ENCODE measurements at places on chromosomes 12 and 14.

DNA sequence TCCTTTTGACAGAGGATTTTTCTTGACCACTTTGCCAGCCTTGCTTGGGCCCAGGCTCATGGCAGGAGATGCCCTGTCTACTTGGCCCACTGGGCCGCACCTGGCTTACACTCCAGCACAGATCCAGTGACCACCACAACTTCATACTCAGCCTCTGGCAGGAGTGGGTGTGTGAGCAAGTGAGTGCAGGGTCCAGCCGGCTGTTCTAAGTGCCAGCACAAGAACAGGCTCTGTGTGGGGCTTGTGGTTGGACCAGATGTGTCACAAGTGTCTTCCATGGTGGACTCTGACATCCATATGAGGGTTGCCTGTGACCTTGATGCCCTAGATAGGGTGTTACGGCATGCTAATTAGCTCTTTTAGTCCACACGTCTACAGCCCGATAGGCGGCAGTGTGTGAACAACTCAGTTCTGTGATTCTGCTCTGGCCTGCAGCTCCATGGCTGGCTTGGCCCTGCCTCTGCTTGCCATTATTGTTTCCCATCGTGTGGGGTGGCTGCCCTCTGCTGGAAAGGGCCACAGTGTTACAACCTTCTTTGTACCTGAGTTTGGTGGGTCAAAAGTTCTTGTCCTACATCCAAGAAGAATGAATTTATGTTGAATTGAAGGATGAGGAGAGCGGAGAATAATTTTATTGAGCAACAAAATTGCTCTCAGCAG lies 1089.1 kb downstream of the SLC6A15 start:
- peak; percentile 47 for DNase-seq

GRCh38 chr14:70982200-70982599 lies 74.9 kb downstream of the PCNX1 start:
- DNase-seq = no peak

GRCh38 chr12:26786865-26787514 lies 46.0 kb downstream of the ITPR2 start:
- DNase-seq = no peak

GRCh38 chr12:68452078-68452715 lies 120.0 kb upstream of the MDM1 start:
- DNase-seq = no peak

- DNase-seq = no peak
Measured at GRCh38 chr12:55711786-55712553, 3.9 kb upstream of the BLOC1S1 start.

GRCh38 chr14:66003082-66003730 lies 483.0 kb upstream of the CCDC196 start:
- DNase-seq = no peak

GRCh38 chr12:6193853-6194815 lies 6.1 kb upstream of the CD9 start:
- no peak for DNase-seq

- no peak for DNase-seq
Measured at GRCh38 chr14:65100922-65101541, 1.3 kb downstream of the MAX start.

DNA sequence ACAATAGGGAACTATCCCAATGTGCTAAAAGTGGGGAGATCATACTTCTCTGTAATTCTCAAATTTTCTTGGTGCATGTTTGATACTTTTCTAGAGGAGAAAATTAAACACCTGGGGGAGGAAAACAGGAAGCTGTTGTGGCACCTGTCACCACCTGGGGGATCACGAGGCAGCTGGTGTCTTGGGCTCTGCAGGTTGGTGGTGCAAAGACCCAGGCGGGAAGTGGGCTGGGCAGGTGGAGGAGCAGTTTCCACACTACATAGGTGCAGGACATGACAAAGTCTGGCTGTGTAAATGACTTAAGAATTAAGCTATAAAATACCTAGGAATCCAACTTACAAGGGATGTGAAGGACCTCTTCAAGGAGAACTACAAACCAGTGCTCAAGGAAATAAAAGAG lies 23.2 kb downstream of the PEX5 start:
- no peak for DNase-seq

DNA sequence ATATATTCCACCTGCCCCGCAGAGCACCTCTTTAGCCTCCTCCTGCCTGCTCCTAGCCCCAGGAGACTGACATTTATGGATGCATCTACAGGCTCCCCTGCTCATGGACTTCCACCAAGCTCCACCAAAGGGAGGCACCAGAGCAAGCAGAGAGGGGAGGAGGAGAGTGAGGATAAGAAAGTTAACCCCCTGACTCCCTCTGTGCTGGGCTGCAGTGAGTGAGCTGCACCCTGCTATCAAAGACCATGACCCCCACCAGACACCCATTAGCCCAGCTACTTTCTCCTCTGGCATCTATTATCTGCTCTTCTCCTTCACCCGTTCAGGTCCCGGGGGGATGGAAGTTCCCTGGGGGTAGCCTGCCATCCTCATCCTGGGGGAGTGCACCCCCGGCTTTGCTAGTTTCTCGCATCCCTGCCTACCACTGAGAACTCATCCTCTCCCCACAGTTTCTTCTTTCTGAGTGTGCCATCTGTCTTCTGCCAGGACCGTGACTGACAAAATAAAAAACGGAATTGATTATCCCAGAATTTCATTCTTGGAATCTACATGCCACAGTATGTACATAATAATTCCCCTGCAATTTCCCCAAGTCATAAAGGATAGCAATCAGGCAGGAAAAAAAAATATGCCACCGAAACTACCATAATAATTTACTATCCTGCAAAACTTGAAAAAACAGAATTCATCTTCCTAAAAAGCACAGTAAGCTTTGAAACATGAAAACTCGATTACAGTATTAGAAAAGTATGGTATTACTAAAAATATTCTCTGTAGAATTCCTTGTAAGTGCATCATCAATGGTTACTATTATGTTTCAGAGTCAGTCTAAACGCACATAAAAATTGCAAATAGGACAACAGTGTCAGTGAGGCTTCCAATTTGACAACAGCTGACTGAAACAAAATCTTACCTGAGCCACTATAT lies 45.2 kb downstream of the FOXN3 start:
- no peak for DNase-seq

DNA sequence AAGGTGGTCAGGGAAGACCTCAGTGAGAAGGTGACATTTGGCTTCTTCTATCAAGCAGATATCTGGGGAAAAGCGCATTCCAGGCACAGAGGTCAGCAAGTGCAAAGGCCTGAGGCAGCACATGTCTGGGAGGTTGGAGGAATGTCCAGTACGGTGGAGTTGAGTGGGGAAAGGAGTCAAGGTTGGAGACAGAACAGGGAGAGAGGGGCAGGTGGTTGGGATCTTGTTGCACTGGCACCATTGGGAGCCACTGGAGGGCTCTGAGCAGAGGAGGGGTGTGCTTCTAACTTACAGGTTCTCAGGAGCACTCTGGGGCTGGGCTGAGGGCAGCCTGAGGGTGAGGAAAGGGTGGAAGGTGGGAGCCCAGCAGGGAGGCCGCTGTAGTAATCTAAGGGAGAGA lies 52.1 kb downstream of the EID3 start:
- DNase-seq = no peak

DNA sequence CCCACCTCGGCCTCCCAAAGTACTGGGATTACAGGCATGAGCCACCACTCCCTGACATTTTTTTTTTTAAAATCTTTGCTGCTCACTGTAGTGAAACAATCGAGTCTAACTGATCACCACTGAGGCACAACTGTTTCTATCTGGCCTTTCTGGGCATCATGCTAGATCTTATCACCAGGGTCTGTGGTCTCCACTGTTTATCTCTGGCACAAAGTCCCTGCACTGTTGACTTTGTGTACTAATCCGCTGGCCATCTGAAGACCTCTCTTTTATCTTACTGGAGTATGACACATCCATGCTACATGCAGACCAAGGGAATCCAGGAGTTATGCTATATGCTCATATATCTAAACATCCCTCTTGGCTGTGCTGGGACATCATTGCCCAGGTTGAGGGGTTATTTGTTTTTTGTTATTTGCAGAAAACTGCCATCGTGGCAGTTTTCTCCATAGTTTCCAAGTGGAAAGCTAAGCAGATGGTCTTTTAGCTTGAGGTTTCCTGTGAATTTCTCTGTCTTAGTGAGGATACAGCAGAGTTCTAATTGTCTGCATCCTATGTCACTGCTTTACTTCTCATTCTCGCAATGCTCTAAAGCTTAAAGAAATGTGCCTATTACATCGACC lies 456.9 kb downstream of the CCER1 start:
- DNase-seq = no peak

DNA sequence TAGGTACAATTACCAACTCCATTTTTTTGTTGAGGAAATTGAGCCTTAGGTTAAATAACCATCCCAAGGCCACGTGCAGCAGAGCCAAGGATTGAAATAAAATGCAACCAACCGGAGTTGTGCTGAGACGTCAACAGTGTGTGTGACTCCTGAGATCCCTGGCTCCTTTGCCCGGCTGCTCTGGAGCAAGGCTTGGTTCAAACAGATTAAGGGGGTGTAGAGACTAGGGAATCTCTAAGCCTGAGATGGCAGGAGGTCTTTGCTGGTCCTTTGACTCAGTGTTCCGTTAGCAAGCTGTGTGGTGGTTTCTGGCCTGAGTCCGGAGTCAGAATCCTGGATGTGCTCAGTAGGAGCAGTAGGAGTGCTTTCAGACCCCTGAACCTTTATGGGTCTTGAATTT lies 1.4 kb upstream of the SLC8A3 start:
- no peak for DNase-seq

GRCh38 chr14:95165517-95165916 lies 8.2 kb upstream of the DICER1 start:
- DNase-seq = no peak

DNA sequence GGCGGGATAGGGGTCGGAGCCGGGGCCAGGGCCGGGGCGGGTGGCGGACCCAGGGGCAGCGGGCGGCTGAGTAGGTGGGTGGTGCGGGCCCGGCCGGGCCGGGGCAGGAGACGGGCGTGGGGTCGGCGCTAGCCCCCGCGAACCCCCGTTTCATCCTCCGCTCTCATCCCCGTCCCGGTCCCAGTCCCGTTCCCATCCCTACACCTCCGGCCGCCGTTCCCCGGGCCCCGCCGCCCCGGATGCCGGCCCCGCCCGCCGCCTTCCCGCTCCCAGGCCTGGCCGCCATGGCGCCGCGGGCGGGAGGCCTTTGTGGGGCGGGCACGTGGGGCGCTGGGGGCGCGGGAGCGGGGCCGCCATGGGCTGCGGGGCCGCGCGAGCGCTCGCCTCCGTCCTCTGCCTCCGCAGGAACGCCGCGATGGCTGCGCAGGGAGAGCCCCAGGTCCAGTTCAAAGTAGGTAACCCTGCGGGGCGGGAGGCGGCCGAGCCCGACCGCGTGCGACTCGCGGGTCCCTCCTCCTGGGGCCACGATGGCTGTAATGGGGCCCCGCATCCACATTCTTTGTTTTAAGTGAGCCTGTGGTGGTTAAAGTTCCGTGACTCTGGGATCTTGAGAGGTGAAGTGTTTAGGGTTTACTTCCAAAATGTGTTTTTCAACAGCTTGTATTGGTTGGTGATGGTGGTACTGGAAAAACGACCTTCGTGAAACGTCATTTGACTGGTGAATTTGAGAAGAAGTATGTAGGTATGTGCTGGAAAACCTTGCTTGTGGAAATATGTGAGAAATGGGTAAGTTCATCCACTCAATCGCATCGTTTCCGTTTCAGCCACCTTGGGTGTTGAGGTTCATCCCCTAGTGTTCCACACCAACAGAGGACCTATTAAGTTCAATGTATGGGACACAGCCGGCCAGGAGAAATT lies 572 bp downstream of the RAN start:
- DNase-seq = peak; percentile 42

- no peak for DNase-seq
Measured at GRCh38 chr12:97875064-97875463, 412.5 kb downstream of the RMST start.

- DNase-seq = no peak
Measured at GRCh38 chr12:20599757-20600156, 95.4 kb upstream of the SLCO1C1 start.

DNA sequence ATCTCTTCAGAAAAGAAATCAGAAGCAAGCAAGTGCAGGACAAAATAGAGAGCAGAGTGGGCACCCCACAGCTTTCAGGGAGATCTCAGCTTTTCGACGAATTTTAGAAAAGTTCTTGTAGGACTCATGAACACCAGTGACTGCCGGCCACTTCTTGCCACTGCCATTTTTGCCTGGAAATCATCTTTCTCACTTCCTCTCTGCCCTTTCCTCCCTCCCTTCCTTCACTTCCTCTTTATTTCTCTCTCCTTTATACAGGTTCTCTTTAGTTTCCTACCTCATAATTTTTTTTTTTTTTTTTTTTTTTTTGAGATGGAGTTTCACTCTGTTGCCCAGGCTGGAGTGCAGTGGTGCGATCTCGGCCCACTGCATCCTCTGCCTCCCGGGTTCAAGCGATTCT lies 185.6 kb downstream of the APAF1 start:
- no peak for DNase-seq

- DNase-seq = no peak
Measured at GRCh38 chr12:31822761-31823160, 93.9 kb upstream of the AMN1 start.

DNA sequence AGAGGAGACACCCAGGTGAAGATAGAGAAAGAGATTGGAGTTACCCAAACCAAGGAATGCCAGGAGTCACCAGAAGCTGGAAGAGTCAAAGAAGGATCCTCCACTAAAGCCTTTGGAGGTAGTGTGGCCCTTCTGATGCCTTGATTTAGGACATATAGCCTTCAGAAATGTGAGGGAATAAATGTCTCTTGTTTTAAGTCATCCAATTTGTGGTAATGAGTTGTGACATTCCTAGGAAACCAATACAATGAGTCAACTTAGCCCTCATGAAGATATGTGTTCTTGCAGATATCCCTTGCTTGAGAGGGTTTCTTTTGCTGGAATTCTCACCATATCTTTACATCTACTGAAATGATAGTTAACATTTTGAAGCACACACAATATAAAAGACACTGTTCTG lies 58.8 kb downstream of the CCER1 start:
- no peak for DNase-seq

DNA sequence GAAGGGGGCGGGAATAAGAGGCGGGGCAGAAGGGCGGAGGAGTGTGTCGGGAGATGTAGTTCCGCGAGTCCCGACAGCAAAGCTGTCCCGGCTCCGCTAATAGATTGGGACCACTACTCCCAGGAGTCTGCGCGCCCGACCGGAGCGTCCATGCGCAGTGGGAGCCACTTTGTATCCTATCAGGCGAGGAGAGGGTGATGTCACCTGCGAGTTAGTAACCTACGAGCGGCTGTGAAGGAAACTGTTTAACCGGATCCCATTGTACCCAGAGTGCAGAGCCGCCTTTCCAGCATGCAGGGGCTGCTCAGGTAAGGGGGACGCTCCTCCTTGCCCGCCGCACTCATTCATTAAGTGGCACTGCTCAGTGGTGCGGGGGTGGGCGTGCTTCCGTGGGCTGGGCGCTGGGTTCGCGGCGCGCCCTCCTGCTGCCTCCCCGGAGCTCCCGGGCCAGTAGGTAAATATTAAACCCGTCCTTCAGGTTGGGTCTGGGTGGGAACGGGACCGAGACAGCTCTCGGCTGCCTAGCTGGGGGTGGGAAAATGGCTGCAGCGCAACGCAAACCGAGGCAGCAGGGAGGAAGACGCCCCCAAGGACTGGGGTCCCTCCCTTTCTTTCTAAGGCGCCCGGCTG lies at the start of gene DAAM1:
TSS of gene DAAM1 (plus strand) at position 207 of the 630 bp plus-strand sequence. CDS start 74,811 bp downstream, outside the sequence.
- DNase-seq = peak; percentile 94

- peak; percentile 34 for DNase-seq
Measured at GRCh38 chr14:52069307-52070050, 620 bp upstream of the NID2 start.
